ENCODE measurements at places on chromosomes 5 and 9.

DNA sequence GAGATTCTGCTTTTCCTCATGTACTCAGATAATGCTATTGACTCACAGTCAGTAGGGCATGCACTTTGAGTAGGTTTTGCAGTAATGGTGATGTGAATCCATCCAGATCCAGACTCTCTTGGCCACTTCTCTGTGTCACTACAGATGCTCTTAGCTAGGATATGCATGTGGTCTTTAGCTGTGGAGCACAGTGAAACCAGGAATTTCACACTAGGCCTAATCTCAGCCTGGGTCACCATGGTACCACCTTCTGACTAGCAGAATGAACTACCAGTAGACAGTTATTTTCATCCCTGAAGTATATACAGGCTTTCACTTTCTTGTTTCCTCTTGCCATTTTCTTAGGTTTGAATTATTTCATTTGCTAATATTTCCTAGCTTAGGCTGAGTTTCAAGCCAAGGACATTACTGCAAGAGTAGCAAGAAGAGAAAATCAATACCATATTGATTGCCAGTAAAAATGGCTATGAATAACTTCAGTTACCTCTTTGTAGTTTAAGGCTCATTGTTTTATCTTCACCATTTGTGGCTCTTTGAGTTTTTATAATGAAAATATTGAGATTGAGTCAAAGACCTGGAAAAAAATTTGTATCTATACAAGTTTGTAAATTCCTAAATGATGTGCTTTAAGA is 28.4 kb upstream of the CSNK1G3 start:
- DNase-seq: no peak

GRCh38 chr5:174328631-174329299 is 283.3 kb downstream of the NSG2 start:
- DNase-seq: no peak

GRCh38 chr5:149860801-149861322 is 83.7 kb downstream of the PDE6A start:
- DNase-seq: peak; percentile 21

DNA sequence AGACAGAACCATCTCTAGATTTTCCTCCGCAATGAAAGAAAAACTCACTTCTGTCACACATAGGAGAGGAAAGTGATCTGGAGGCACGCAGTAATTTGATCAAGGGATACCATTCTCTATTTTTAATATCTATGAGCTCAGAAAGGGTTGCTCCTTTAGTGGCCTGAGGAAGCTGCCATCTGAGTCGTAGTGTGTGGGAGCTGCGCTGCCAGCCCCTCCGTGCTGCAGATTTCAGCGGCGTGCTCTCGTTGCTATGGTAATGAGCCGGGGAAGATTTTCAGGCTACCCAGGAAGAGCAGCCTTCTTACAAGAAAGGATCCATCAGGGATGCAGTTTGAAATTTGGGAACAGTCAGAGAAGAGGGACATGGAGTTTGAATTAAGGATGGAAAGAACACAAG is 17.1 kb upstream of the GOLM1 start:
- DNase-seq: no peak

DNA sequence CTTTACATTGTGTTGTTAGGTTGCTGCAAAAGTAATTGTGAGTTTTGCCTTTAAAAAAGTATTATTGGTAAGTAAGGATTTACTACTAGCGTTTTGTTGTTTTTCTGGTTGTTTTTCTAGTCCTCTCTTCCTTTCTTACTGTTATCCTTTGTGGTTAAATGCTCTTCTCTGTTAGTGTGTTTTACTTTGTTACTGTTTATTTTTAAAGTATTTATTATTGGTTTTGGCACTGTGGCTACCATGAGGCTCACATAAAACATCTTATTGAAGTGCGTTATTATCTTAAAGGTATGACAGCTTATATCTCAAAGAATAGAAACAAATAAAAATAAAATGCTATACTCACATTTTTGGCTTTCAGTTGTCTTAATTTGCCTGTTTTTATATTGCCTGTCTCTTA is 17.6 kb downstream of the DMXL1 start:
- DNase-seq: no peak

- no peak for DNase-seq
Measured at GRCh38 chr5:64301566-64301965, 135.9 kb downstream of the RNF180 start.

DNA sequence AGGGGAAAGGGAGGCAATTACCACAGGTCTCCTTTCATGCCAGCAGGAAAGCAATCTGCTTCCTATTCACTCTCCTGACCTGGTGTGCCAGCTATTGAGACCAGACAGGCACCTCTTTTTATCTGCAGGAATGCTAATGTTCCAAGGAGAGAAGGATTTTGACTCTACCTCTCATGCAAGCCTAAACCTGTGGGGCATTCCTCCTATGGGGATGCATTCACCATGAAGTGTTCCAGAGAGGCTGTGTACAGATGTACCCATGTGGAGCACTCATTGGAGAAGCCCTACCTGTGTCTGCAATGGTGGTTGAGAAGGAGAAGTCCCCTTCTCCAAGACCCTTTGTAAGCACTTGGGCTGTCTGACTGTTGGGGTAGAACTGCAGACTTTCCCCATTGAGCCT is 45.4 kb upstream of the EDIL3 start:
- no peak for DNase-seq

DNA sequence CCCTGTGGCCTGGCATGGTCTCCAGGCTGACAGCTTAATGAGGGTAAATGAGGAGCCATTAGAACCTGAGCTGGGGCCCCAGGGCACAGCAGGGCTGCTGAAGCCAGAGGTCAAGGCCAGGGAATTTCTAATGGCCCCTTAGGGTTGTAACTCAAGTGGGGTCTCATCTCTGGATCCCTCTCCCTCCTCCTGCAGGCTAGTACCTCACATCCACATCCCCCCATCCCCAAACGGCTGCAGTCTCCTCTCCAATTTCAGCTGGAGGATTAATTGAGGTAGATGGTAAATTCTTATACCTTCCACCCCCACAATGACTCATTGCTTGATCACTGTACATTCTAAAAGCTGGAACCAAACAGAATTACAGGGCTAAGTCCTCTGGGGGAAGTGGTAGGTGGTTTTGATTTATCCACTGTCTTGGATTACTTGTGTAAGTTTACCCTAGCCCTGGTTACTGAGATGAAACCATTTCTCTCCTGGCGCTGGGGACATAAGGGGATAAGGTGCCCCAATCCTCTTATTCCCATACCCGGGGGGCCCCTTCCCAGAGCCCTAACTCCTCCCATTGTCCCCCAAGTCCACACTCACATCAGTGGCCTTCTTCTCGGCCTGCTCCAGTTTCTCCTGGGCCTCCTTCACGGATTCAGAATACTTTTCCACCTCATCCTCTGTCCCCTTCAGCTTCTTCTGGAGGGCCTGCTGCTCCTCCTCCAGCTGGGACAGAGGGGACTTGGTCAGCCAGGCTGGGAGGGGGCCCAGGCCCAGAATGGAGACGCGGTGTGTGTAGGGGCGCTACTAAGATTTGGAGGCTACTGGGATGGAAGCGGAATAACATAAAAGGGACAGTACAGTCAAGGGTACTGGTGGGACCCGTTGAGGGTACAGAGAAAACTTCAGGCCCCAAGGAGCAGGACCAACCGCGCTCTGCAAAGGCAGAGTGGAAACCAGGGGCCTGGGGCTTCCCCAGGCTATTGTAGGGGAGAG is 875 bp downstream of the TPM2 start:
- DNase-seq: no peak

DNA sequence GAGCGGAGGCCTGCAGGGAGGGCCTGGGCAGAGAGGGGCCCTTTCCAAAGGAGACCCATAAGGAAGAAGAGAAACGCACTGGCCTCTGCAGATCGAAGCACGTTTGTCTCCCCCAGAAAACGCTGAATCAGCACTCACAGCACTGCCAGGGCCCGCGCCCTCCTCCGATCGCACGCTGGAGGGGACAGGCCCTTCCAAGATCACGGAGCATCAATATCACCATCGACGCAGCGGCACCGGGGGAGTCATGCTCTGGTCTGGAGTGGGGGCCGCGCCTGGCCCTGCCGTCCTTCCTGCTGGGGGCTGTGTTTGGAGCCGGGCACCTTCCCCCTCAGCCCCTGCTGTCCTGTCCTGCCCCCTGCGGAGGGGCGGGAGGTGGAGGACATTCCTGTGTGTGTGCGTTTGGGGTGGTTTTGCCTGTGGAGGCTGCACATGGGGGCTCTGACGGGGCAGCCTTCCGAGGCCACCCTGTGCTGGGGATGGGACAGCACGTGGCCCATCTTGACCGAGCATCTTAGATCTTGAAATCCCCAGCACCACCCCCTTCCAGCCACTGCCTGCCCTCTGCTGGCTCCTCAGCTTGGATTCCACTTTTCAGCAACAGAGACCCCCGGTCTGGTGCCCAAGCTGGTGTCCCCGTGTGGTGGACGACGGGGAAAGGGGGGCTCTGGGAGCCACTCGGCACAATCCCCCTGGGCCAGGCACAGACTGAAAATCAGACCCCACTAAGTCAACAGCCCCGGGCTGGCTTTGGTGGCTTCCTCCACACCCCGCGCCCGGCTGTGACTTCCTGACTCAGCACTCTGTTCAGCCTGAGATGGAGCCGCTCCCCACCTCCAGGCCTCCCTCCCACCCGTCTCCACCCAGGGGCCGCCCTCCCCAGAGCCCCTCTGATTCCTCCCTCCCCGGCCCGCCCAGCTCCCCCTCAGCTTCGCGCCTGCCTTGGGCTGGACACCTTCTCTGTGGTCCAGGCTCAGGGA is 8.3 kb downstream of the TMEM250 start:
- peak; percentile 26 for DNase-seq

- DNase-seq: no peak
Measured at GRCh38 chr5:158482125-158482524, 617.6 kb downstream of the EBF1 start.

DNA sequence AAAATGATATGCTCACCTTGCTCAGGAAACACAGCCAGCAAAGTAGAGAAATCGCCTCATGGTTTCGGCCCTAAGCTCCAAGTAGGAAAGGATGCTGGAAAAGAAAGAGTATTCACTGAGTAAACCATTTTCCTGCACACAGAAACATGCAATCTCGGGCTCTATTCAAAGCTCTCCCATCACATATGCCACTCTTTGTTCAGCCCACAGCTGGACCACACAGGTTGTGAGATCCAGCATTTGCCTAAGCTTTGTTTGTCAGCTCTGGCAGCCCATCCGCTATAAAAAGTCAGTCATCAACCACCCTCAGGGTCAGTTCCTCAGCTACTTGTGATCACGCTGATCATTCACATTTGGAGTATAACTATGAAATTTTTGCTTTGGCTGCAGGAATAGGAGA is 96.5 kb upstream of the SMARCA2 start:
- DNase-seq: no peak

GRCh38 chr5:121377461-121377860 is 474.2 kb upstream of the FTMT start:
- no peak for DNase-seq

DNA sequence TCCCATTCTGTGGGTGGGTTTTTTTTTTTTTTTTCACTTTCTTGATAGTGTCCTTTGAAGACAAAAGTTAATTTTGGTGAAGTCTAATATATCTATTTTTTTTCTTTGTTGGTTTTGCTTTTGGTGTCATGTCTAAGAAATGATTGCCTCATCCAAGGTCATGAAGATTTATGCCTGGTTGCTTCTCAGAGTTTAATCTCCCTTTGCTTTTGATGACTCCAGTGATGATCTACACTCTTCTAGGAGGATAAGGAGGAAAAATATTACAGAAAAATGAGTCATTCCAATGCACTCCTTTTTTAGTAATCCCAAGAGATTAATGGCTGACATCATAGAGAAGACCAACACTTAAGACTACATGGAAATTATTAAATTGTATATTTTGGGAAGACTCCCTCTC is 79.7 kb upstream of the ICE1 start:
- no peak for DNase-seq

DNA sequence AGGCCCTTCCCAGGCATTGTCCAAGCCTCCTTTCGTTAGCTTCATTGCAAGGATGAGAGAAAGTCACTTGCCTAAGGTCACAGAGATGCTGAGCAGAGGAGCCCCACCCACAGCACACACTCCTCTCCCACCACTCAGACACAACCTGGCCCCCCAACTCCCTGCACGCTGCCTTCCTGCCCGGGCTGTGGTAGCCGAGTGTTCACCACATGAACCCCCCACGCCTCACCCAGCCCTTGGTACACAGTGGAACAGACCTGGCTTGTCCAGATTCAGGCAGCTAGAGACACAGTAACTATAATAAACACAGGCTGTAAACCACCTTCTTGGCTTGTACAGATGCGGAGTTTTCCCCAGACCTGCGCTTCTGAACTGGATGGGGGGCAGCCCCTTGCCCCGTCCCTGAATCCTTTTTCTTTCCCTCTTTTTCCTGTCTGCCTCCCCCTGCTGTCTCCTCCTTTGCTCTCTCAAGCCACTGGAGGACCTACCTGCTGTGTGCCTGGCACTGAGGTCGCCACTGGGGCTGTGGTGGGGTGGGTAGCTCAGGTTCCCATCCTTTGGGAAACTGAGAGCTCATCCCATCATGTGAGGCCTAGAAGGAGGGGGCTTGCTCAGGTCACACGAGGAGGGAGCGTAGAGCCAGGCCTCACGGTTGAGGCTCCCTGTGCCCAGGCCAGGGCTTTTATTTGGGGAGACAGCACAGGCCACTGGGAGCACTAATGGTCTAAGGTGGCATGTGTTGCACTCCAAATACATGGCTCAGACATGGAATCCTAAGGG is 55.7 kb upstream of the SYNPO start:
- DNase-seq: no peak

GRCh38 chr9:8332871-8333270 is 533.3 kb upstream of the DMAC1 start:
- DNase-seq: no peak

DNA sequence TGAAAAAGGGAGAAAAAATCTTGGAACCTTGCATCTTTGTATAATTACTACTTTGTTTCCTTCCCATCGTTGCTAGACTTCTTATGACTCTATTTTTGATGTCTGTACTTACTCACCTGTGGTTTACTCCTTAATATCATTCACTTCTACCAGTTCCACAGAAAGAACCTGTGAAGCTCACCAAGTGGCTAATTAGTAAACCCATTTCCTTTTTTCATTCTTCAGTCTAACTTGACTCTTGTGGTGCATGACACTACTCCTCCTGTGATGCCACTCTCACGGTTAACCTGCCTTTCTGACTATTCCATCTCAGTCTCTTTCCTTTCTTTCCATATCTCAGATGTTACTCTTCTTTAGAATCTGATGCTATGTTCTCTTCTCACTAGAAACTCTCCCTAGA is 14.6 kb downstream of the RECK start:
- DNase-seq: no peak

- no peak for DNase-seq
Measured at GRCh38 chr9:106576232-106576760, 286.7 kb upstream of the ZNF462 start.

Data from CD4-positive, alpha-beta T cell treated with Interleukin-12 subunit alpha and Interleukin-12 subunit beta, for 1 hour (primary cell).